ENCODE measurements at places on chromosomes 5 and 9. TPM values are rescaled to one million over a fixed set of nuclear protein-coding genes. Genes with fewer than 3 reads are reported as not detected.

DNA sequence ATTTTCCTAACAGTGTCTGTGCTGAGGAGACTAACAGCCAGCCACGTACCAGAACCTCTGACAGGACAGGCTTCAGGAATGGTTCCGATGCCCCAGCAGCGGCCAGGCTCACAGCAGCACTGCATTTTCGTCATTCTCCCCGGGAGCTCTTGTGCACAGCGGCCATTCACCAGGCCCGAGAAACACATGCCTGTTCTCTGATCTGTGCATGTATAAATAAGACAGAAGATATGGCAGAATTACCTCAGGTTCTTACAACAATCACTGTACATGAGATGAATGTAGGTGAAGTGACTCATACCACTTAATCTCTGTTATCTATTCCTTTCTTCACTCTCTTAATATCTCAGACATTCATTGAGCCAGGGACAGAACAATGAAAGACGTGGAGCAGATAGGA, 143.0 kb downstream of the FBN2 start:
- no peak for DNase-seq

DNA sequence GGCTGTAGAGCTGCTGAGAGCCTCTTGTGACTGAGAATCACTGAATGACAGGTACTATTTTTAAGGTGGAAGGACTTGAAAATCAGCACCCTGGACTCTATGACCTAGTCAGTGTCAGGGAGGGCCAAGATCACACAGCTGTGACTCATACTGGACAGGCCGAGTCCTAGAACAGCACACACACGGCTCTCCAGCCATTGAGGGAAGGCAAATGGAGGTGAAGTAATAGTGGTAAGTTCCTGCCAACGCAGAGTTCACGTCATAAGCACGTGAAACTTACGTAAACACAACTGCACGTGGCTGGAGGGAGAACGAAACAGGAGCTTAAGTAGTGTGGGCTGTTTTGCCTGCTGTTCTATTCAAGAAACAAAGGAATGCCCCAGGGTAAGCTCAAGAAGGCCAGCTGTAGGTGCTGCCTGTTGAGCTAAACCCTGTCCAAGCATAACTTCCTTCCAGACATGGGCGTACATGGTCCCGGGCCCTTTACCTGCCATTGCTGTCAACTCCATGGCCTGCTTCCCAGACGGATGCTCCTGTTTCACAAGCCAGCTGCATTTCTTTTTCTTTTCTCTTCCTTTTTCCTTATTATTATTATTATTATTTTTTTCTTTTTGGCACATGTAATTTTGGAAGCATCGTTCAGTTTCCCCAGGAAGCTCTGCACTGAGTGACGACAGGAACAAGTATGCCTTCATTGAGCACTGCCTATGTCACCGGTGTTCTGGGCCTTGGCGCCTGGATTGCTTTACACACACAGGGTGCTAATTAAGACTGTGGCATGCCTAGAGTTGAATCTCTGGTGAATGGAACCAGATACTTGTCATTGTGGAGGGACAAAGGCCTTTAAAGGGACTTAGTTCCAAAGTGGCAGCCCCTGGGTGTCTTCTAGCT, 10.2 kb upstream of the LCP2 start:
- no peak for DNase-seq

DNA sequence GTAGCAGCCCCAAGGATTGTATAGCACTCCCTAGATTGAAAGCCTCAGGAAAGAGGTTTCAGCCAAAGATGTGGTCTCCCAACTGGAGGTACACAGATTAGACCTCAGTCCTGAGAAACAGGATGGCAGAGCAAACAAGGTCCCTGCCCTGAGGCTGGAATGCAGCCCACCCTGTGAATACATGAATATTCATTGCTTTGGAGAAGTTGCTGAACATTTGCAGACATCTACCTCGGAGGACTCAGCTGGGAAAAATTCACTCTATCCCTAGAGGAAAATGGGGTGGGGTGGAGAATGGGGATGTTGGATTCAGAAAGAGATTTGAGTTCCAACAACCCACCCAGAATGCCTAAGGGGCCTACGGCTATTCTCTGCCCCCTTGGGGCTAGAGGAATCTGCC, 129.4 kb downstream of the SLIT3 start:
- no peak for DNase-seq

The RASEF gene
- total RNA-seq, result 0.16 TPM

GRCh38 chr9:131138676-131139075, 13.3 kb downstream of the NUP214 start:
- DNase-seq, result no peak

DNA sequence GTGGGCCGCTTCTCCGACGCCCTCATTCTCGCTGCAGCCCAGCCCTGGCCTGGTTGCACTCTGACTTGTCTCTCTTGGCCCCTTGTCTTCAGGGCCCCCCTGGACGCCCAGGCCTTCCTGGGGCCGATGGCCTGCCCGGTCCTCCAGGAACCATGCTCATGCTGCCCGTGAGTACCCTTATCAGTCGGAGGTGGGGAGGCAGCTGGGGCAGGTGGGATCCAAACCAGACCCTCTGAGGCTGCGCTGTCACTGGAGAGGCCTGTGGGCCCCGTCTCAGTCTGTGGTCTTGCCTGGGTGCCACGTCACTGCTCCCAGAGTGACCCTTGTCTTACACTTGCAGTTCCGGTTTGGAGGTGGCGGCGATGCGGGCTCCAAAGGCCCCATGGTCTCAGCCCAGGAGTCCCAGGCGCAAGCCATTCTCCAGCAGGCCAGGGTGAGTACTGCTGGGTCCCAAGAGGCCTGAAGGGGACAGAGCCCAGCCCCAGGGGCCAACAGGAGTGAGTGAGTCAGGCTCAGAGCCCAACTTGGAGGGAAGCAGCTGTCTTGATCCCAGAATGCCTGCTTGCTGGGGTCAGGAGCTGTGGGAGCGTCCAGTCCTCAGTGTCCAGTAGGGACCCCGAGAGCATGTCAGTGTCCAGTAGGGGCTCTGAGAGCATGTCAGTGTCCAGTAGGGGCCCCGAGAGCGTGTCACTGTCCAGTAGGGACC, 109.0 kb downstream of the COL5A1 start:
- no peak for DNase-seq

The MLANA gene
- total RNA-seq, result not detected

All from T-cell (primary cell).